ENCODE measurements at places on chromosomes 6 and 20.

GRCh38 chr6:125835221-125835744 is 44.5 kb downstream of the NCOA7 start:
- no peak for DNase-seq

DNA sequence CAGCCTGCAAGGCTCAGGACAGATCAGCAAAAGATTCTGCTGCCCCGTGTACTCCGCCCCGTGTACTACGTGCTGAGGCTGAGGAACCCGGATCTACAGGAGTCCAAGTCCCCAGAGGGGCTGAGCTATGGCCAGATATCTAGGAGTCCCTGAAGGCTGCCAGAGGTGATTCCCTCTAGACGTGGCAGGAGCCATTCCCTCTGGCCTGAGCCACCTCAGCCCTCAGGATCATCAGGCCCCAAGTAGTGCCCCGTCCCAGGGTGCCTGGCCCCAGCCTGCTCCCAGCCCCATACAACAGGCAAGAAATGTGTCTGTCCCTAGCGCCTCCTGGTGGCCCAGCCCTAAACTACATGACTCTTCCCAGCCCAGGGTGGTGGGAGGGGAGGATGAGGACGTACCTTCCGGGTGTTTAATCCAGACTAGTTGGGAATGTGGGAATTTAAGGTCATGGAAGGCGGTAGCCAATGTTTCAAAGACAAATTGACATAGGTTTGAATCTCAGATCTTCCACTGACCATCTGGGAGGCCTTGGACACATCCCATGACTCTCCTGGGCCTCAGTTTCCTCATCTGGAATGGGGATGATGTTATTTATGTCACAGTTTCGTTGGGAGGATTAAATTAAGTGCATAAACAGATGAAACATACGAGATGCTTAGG is 49.4 kb upstream of the PTPN1 start:
- DNase-seq: peak; percentile 86

DNA sequence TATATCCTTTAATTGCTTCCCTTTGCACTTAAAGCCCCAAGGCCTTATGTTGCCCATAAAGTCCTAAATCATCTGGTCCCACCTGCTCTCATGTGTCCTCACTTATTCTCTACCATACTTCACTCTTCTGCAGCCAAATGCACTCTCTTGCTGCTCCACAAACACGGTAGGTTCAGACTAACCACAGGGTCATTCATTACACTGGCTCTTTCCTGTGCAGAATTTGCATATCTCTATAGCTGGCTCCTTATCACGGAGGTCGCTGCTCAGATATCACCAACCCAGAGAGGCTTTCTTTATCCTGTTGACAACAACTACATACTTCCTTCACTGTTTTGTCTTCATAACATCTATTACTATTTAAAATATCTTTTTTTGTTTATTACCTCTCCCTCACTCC is 86.8 kb downstream of the MOXD1 start:
- no peak for DNase-seq

DNA sequence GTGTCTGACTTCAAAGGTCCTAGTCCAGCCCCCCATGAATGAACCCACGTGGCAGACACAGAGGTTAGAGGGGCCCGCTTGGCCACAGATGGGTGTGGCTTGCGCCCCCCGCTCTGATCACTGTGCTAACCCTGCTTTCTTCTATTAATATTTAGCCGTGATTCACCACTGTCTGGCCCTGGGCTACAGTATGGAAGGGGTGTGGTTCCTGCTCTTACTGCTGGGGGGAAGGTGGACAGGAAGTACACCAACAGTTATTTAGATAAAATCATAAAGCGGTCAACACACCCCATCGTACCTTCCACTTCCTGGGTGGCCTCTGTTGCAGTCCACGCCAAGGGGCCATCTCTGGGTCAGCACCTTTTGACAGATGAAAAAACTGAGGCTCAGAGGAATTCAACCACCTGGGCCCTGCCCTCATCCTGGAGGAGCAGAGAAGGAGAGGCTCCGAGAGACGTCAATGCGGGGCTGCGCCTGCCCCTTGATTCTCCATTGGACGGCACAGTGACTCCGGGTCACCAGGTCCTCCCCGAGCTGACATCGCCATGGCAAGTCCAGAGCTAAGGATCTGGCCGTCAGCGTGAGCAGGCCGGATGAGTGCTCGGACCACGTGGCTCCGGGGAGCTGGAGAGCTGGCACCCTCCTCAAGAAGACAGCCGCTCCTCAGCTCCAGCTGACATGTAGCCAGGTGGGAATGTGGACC is 206.3 kb downstream of the PREX1 start:
- no peak for DNase-seq

GRCh38 chr6:7159790-7160525 is 52.2 kb downstream of the RREB1 start:
- no peak for DNase-seq

DNA sequence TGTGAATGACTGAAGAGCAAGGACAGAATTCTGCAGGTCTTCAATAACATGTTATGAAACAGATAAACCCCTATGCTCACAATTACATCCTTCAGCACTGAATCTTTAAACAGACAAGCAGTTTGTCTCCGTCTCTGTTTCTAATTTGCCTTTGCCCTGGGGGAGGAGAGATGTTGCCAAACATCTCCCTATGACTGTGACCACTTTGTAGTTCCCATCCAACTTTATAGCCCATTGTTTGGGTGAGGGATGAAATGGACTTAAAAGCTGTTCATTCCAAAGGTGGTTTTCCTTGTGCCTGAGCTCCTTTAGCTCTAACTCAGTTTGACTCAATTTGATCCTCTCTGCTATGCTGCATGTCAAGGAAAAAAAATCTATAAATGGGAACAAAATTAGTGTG is 19.5 kb upstream of the ADTRP start:
- no peak for DNase-seq

DNA sequence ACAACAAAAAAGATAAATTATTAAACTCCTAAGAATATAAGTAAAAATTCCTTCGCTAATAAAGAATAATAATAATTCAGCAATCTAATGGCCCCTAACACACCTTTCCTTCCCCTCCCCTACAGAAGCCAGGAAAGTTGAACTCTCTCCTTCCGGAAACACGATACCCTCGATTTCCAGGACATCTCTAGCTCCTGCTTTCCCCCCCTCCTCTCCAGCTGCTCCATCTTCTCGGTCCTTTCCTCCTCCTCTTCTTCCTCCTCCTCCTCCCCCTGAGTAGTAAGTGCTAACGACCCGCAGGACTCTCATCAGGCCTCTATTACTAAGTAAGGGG is 603 bp downstream of the TASP1 start:
- DNase-seq: no peak

DNA sequence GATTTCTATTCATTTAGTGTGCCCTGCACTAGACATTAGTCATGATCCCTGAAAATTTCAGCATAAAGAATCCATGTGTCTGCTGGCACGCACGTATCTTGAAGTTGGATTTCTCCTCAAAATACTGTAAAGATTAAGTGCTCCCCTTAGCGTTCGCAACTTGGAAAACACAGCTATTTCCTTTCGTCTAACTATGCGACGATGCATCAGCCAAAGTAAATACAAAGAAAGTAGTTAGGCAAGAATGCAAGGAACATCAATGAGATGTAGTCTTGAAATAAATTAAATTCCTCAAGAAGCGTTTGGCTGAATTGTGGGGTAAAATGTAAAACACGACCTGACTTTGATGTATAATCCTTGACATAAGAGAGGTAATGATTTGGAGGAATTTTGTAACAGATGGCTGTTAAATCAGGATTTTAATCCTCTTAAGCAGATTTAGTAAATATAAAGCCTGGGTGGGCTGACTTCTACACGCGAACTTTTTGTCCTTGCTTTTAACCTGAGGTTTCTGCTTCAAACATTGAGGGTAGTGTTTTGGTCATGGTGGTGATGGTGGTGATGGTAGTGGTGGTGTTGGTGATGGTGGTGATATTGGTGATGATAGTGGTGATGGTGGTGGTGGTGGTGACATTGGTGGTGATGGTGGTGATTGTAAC is 88.2 kb downstream of the FOXF2 start:
- no peak for DNase-seq

DNA sequence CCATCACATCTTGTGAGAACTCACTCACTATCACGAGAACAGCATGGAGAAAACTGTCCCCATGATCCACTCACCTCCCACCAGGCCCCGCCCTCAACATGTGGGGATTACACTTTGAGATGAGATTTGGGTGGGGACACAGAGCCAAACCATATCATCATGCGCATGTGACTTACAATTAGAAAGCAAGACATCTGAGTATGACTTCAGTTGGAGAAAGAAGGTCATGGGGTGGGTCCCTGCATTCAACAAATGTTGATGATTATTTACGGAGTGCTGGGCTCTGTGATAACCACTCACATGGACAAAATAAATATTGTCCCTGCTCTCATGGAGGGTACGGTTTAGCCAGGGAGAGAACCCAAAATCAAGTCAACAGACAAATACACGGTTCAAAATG is 37.9 kb downstream of the VSTM2L start:
- DNase-seq: no peak

- no peak for DNase-seq
These were observed 19.8 kb downstream of the FKBP5 start for GRCh38 chr6:35668744-35669450.

DNA sequence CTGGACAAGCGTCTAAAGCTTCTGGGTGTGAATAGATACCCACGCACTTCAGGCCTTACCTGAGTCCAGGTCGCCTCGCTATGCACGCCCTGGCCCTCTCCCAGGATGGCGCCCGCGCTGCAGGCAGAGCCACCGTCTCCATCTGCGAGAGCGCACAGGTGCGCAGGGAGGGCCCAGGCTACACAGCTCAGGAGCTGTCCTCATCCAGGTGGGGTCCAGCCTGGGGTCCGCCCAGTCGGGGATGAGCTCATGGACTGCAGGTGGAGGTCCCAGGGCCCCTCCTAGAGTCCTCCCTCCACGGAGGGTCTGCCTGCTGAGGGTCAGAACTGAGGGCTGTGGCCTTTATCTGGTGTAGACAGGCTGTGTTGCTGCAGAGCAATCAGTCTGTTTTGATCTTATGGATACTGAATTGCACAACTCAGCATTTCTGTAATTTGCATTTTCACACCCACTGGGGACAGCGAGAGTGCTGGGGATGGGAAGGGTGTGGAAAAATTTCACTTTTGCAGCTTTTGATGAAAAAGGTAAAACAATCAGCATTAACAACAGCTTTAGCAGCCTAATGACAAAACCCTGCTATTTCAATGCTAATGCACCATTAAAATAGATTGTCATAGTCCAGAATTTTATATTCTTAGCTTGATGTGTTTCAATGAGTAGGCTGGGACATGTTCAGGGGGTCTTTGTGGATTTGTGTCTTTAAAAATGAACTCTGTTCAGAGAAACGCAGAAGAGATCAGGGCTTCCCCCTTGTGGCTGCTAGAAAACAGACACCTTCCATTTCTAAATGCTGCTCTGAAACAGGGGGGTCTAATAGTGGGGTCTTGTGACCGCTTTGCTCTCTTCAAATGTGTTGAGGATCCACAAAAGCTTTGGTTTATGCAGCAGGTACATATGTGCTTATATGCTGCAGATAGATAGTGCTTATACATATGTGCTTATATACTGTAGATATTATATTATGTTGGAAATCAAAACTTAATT is 77.8 kb upstream of the PHACTR3 start:
- DNase-seq: no peak

DNA sequence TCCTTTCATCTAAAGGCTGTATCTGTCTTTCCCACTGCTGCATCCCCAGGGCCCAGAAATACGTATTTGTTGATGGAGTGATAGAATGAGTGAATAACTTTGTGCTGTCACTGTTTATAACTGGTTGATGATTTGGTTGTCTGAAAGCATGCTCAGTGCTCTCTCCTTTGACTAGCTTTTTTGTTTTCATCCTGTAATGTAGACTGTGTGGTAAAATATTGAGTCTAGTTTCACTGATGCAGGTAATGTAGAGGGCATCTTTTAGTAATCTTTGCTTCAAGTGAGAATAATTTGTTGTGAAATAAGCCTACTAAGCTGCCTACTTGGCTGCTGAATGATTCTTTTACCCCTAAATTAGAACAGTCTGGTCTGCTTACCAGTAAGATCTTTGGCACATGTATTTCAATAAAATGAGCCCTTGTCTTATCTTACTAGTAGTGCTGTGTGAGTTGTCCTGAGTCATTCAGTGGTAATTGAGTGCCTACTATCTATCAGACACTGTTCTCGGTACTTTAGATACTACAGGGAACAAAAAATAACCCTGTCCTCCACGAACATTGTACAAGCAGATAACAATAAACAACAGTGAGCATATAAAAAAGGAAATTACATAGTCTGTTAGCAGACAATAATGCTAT is 39.9 kb downstream of the MAPK14 start:
- DNase-seq: no peak

- DNase-seq: no peak
These were observed 68.6 kb downstream of the THBS2 start for GRCh38 chr6:169185011-169185521.

DNA sequence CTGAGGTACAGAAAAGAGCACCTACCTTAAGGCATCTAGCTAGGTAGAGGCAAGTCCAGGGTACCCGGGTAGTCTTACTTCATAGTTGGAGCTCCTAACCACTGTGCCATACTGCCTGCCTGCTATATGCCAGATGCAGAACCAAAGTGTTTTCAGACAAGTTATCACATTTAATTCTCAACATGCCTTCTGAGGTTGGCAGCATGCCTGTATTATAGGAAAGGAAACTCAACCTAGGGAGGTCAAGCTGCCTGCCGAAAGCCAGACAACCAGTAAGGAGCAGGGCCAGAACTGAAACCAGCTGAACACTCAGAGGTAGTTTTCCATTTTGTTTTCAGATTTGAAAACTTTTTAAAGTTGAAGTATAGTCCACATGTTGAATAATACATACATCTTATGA is 5.4 kb downstream of the CTNNBL1 start:
- no peak for DNase-seq

DNA sequence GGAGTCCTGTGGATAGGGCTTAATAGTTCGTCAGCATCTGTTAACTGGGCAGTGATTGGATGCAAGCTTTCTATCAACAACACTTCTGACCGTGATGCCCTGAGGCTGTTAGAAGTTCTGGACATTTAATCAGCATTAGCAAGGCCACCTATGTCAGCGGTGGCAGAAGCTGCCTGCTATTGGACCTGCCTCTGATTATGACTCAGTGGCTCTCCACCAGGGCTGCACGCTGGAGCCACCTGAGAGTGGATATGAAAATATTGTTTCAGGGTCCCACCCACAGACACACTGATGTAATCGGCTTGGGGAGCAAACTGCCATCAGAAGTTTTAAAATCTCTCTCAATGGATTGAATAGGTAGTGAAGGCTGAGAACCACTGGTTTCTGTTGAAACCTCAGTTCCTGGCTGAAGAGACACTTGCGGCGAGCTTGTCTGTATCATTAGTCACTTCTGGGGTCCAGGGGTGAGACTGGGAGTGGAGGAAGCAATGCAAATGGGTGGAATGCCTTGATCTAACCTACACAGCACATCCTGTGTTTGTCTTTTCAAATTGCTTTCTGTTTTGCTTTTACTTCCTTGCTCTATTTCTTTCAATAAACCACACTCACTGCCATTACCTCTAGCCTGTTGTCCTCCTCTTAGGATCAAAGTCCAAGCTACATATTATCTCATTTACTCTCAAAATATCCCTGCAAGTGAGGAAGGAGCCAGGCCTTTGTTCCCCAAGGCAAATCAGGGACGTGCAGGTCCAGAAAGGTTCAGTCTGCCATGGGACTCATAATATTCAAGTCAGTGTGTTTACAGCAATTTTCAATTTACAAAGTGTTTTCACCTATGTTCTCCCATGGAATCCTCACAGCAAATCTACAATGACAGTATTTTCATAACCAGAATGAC is 4.2 kb downstream of the CLIC5 start:
- no peak for DNase-seq
